Right atrium auricular region (tissue), 2 donors: ENCODE measurements at places on chromosomes 4 and X. TPM values are rescaled to one million over a fixed set of nuclear protein-coding genes. Genes with fewer than 3 reads are reported as not detected.

GRCh38 chr4:15376594-15376993 is 51.2 kb upstream of the C1QTNF7 start:
- no peak for DNase-seq

- DNase-seq = no peak
Observed at GRCh38 chrX:122566401-122566800, 617.7 kb upstream of the GRIA3 start.

DNA sequence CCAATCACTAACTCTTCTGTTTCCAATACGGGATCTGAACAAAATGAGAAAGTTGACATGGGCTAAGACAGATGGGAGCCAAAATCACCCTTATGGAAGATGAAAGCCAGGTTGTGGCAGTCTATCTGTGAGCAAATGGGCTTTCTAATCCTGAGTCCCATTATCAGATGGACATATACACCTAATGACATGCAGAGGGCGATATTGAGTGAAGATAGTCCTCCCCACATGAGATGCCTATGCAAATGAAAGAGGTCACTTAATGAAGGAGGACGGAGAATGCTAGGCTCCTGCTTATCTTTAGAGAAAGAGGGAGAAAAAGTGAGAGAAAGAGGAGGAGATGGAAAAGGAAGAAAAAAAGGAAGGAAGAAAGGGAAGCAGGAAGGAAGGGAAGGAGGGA is 547.5 kb downstream of the NLGN4X start:
- DNase-seq = no peak

DNA sequence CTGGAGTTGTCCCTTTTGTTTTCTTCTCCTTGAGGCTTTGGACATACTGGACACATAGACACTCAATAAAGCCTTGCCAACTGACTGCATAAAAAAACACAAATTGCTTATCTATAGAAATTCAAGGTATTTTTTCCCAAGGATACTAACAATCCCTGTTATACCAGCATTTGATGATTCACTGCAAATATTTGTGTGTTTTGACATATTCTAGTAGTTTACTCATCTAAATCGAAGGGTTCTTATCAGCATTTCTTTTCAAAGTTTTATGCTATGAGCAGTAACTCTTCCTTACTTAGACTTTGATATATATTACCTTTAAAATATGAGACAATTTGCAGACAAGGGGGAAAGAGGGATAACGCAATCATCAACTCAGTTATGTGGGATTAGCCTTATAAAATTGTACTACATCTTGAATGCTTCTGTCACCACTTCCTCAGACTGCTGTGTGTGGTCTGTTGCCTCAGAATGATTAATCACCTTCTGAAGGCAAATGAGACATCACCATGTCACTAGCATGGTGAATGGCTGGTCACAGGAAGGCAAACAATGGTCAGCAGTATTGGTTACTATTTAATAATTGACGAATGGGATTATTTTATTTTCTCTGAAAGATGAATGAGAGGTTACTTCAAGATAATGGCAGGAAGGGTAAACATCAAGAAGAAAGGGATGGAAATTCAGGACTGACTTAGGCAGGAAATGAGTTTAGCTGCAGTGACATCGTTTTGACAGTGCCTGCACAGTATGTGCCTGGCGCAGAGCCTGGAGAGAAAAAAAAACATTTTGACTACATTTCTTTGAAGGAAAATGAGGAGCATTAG is 544.3 kb upstream of the CNKSR2 start:
- DNase-seq = no peak

GRCh38 chr4:10619220-10619619 is 65.3 kb downstream of the CLNK start:
- no peak for DNase-seq

- no peak for DNase-seq
Observed at GRCh38 chrX:143121477-143121876, 95.7 kb downstream of the SPANXN4 start.

DNA sequence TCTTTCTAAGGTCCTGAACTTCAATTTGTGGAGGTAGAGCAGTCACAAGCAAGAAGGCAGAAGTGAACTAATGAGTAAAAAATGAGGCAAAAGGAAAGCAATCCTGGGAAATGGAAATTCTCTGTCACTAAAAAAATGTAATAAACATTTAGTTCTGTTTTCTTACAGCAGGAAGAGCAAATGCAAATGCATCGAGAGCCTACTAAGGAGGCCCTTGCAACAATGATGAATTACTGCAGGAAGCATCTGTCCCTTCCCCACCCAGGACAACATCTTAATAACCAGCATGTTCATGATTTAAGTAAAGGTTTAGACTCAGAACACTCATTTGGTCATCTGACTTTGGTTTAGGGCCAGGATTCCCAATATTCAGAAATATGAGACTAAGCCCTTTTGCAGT is 341.4 kb upstream of the NOCT start:
- no peak for DNase-seq

GRCh38 chr4:184818216-184818564 is 7.6 kb downstream of the ACSL1 start:
- DNase-seq = no peak

IQCM gene
- not detected for total RNA-seq

P2RY4 gene
- not detected for total RNA-seq

GRCh38 chrX:65575022-65575421 is 40.4 kb upstream of the LAS1L start:
- no peak for DNase-seq

GRCh38 chrX:107673431-107673830 is 45.1 kb downstream of the PRPS1 start:
- no peak for DNase-seq

CT45A2 gene
- total RNA-seq = not detected

DNA sequence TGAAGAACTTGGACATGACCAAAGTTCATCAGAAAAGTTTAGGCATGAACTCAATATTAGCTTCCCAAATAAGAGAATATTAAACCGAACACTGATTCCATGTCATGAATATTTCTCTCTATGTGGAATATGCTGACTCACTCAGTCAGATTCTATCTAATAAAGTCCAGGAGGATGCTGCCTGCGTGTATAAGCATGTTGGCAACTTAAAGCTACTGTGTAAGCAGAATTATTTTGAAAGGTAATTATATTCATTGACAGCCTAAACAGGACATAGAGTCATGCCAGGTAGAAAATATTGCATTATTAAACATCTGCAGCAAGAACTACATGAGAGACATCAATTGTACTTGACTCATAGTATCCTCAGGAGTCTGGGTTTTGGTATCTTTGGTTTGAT is 367.9 kb upstream of the SPOCK3 start:
- no peak for DNase-seq

TMSB15B gene
- 2.4 TPM for total RNA-seq

CT45A3 gene
- total RNA-seq = not detected

ADGRL3 gene
- 1.9 TPM for total RNA-seq

DNA sequence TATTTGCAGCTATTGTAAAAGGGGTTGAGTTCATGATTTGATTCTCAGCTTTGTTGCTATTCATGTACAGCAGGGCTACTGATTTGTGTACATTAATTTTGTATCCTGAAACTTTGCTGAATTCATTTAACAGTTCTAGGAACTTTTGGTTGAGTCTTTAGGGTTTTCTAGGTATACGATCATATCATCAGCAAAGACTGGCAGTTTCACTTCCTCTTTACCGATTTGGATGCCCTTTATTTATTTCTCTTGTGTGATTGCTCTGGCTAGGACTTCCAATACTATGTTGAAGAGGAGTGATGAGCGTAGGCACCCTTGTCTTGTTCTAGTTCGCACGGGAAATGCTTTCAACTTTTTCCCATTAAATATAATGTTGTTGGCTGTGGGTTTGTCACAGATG is 48.1 kb downstream of the NPY1R start:
- no peak for DNase-seq

DNA sequence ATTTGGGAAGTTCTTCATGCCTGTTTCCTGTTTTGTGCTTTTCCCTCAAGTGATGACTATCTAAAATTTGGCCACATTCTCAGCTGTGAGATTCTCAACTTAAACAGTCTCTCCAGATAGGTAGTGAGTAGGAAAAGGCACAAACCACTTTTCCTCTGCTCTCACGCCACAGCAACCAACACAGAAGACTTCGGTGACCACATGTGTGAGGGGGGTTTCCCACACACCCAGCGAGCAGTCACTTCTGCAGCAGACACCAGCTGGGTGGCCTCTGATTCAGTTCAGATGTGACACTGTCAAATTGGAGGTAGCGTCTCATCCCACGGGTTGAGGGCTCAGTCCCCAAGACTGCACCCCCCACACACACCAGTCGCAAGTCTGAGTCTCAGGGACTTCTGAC is 25.1 kb upstream of the CLDN34 start:
- no peak for DNase-seq

- no peak for DNase-seq
Observed at GRCh38 chr4:37002625-37003024, 241.9 kb upstream of the NWD2 start.

DNA sequence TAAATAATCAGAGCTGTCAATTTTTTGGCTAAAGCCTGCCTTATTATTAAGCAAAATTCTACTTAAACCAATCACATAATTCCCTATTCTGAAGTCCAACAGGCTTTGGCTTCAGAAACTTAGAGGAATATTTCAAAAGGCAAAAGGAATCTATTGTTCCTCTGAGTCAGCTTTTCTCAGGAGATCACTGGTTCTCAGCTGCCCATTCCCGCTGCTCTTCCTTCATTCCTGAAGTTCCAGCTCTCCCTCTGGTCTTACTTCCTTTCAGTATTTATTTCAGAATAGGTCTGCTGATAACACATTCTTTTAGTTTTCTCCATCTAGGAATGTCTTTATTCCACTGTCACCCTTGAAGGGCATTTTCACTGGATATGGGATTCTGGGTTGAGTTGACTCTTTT is 133.7 kb downstream of the SOWAHB start:
- DNase-seq = no peak

ENPEP gene
- total RNA-seq = 3.5 TPM

GRCh38 chr4:25160714-25161592 is 704 bp upstream of the SEPSECS start:
- no peak for DNase-seq

DNA sequence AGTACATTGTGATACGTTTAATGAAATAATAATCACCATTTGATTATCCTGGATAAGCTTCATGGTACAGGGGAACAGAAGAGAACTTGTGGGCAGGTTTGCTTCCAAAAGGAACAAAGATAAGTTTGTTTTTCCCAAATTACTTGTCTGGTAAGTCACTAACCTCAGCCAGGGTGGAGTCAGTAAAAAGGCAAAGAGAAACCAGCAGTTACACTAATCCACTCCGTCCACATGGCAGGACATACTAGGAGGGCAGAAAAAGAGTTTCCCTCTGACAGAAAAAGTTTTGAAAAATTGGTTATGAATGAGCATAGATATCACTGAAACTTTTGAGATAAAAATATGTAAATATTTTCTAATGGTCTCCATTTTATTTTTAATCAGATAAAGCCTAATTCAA is 285.9 kb downstream of the IL15 start:
- no peak for DNase-seq

DNA sequence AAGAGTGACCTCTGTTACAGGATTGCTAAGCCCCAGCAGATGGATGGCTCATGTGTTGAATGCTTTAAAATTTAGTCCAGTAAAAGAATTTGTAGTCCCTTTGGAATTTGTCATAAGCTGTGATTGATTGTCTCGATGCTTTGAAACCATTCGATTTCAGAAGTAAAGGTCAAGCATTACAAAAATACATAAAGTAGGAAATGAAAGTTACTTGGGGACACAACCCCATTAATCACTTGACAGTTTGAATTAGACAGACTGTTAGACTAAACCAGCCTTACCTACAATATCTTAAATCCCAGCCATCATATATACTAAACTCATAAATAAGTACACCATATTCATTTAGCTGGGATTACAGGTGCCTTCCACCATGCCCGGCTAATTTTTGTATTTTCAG is 6.6 kb downstream of the REST start:
- no peak for DNase-seq

MAGEA3 gene
- total RNA-seq = not detected

DNA sequence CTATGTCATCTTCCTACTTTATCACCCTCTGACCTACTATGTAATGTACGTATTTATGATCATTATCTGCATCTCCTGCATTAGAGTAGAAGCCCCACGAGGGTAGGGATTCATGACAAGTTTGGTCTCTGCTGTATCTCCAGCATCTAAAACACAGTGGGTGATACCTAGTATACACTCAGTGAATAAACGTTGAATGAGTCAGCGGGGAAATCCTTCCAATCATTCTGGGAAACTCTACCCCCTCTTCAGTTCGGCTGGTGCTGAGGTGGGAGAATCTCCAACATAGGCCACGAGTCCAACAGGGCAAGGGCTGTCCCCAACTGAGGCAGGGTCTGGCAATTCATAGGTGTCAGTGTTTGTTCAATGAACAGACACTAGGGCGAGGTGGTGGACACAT is 74.4 kb upstream of the EFNB1 start:
- peak; percentile 26 for DNase-seq

DNA sequence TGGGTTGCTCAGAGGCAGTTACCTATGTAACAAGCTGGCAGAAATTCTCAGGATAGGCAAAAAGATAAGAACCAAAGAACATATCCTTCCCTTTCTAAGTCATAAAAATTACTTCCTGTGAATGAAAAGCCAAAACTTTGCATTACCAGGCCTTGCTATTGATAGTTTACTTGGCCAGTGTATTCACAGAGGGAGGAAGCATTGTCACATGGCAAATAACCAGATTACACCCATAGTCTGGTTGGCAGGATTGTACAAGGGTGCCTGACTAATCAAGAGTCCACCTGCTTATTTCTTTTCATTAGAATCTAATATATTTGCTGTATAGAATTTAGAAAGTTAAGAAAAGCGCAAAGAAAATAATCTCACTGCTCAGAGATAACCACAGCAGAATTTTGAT is 14.1 kb downstream of the XIAP start:
- no peak for DNase-seq

GRCh38 chr4:107989162-107989536 is 540 bp upstream of the HADH start:
- DNase-seq = no peak

- DNase-seq = no peak
Observed at GRCh38 chr4:174592256-174592984, 70.1 kb upstream of the HPGD start.

- DNase-seq = no peak
Observed at GRCh38 chr4:131296192-131296591, 1852.9 kb upstream of the PCDH10 start.

DNA sequence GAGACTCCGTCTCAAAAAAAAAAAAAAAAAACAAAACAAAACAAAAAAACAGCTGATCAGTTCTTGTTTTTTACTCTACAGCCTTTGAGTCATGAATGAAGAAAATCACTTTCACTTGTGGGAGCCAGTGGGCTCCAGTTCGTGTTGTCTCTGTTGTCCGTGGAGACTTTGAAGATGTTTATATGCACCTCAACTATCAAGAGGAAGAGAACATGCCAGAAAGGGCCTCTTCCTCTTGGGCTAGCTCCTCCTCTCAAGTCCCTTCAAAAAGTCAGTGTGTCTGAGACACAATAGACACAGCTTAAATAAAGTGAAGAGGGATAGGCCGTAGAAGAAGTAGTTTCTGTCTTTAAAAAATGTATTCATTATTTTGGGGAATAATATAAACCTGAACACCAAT is 182.7 kb downstream of the KDR start:
- no peak for DNase-seq

ZBED1 gene
- 40.7 TPM for total RNA-seq

MAGEA2 gene
- total RNA-seq = not detected
